ENCODE measurements at places on chromosomes 6 and 20.

DNA sequence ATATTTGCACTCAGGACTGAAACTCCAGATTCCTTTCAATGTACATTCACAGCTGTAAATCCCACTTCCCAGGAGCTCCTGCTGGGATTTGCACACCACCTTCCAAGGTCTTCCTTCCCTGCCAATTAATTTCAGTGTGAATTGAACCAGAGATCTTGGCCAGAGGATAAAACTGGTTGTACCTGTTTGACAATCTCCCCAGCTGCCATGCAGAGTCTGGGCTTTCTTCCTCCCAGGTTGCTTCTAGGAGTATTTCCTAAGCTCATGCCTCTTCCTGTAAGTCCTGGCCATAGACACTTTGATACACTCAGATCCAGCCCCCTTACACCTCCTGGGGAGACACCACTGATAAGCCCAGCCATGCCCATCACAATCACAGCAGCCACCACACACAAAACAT, 15.6 kb downstream of the MAFB start:
- DNase-seq = no peak

DNA sequence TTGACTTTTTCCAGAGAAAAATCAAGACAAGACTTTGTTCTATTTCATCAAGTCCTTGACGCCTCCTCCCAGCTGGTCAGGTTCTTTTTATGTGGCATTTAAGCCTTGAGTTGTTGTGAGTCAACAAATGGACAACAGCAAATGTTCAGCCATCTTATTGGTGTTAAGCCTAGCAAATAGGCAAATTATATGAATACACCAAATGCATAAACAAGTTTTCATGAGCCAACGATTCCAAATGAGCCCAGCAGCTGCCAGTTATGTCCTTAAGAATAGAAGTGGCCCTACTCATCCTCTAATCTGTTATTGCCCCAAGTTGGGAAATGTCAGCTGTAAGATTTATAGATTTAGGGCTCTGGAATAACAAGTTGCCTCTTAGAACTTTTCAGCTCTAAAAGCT, 312.0 kb downstream of the SOX4 start:
- no peak for DNase-seq

DNA sequence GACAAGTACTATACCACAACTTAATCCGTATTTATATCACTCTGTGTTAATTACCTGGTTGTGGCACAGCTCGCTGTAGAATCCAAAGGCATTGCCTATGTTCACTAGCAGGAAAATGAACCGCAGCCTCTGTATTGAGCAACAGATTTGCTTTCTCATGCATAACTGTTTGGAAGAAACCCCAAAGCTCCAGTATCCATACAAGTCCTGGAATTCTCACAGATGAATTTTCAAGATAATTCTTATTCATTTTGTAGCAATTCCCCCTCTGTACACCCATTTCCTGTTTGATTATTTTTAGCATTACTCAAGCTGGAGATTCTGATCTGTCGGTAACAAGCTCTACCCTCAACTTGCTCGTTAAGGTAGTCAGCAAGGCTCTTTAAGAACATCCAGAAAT, 63.5 kb downstream of the STMND1 start:
- DNase-seq = no peak

- DNase-seq = peak; percentile 48
Observed at GRCh38 chr20:23362392-23363256, 642 bp downstream of the GZF1 start.

DNA sequence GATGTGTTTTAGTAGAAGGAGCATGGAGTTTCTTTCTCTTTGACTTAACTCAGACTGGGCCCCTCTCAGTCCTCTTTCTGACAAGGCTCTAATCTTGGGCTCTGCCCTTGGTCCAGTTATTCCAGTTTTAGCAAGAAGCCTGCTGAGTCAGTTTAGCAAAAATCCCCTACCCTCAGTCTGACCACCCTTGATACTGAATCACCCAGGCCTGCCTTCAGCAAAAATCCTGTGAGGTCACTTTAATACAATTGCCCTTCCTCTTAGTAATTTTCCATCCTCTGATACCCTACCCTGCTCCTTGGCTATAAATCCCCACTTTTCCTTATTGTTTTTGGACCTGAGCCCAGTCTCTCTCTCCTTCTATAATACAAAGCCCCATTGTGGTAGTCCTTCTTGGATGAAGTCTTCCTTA, 326.7 kb upstream of the NOX3 start:
- DNase-seq = no peak

DNA sequence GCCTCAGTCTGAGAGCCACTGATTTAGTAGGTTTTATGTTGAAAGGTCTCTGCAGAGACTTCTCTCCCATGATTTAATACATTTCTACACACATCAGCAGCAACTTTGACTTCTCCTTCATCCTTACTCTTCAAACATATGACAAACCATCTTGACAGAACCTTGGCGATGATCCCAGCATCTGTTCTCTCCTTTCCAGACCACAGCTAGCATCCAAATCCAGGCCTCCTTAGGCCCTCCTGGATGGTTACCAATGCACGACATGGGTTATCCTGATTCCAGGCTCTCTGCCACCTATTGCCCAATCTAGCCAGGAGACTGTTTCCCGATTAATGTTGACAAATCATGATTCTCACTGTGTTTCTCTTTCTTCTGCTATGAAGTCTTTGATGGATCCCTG, 16.8 kb downstream of the LAMA4 start:
- DNase-seq = no peak

DNA sequence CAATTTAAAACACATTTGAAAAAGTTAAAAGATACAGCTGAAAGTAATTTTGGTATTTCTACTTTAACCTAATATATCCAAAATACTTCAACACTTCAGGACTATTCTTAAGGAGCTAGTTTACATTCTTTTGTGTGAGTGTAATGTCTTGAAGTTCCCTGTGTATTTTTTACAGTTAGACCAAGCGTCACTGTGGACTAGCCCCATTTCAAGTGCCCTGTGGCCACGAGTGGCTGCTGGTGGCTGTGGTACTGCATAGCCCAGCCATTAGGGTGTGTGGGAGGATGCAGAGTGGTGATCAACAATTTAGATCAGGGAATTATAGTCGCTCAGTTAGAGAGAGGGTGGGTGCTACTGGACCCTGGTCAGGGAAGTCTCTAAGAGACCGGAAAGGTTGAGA, 869 bp upstream of the CST5 start:
- no peak for DNase-seq

- peak; percentile 53 for DNase-seq
Observed at GRCh38 chr20:35225319-35226125, 968 bp upstream of the MMP24 start.

DNA sequence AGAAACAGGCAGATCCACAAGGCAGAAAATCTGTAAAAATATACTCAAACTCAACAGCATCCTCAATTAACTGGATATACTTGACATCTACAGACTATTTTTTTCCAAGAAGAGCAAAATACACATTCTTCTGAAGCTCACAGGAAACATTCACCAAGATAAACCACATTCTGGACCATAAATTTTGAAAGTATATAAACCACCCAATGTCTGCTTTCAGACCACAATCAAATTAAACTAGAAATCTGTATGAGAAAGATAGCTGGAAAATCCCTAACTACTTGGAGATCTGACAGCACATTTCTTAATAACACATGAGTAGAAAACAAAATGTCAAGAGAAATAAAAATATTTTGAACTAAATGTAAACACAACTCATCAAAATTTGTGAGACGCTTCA, 195.5 kb downstream of the ERMARD start:
- no peak for DNase-seq

GRCh38 chr6:31114541-31114878, at the start of gene PSORS1C1:
TSS of gene PSORS1C1 (plus strand) at chr6:31114800. CDS start at chr6:31129633, 14,833 bp downstream.
- no peak for DNase-seq

DNA sequence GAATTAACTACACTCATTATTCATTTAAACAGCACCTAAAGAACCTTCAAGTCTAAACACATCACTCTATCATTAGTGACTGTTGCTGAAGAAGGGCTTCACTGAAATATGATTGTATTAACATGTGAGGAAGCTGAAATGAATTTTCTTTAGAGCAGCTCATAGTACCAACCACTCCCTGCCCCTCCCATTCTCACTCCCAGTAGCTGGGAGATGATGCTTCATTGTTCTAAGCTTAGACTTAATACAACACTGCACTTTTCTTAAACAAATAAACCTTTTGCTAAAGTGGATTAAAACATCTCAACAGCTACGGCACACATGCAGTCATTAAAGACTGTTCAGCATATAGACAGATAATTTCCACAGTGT, 63.1 kb downstream of the ATXN1 start:
- DNase-seq = no peak

DNA sequence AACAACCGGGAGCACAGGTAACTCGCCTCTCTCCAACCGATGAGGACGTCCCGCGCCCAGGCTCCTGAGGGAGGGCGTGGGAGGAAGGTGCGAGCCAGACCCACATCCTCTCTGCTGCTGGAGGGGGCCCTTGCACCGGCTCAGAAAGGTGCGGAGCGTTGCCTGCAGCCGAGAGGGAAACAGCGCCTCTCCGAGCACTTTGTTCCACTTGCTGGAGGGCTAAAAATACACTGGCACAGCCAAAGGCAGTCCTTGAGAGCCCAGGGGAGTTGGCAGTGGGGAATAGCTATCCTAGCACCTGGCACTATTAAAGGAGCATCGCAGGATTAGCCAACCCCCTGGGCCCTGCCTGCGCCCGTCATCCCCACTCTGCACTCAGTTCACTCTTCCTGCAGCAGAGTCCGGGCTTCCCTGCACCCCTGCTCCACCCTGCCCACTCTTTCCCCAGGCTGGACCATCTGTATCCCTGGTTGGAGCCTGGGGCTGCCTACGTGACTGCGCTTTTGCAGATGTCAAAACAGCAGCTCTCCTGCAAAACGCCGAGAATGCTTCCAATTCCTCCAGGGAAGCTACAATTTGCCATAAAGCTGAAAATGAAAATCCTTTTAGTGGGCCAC, 108.9 kb downstream of the SNX5 start:
- DNase-seq = no peak

GRCh38 chr20:45450097-45450818, 19.3 kb upstream of the WFDC2 start:
- peak; percentile 21 for DNase-seq

- no peak for DNase-seq
Observed at GRCh38 chr6:170043150-170043819, 247.6 kb downstream of the DLL1 start.

DNA sequence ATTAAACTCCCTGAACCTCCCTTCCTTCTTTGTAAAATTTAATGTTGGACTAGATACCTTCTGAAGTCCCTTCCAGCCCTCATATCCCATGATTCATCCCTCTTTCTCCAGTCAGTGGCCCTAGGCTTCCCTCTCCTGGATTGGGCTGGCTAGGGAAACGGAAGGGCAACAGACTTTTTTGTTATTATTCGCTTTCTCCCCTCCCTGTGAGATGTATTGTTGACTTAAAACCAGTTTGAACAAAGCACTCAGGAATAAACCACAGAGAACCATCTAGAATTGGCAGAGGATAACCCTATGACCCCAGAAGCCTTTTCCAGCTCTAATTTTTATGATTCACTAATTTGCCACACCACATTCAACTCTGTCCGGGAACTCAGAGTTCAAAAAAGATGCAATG, 239.7 kb upstream of the SUPT3H start:
- DNase-seq = no peak

- DNase-seq = no peak
Observed at GRCh38 chr6:113813142-113813541, 44.0 kb upstream of the MARCKS start.

DNA sequence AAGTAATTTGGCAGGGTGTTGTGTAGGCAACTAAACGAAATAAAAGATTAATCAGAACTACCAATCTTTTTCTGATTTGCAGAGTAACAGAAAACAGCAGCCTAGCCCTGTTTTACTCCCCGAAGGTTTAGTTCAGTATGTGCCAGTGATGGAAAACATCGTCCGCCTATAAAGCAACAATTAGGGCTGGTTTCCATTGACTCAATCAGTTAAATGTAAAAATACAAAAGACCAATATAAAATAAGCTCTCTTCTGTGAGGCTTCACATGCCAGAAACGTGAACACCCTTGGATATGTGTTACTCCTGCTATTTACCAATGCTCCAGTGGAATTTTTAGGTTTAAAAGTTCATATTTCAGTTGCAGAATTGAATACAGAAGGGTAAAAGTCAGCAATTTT, 210.5 kb upstream of the RSPO3 start:
- no peak for DNase-seq

GRCh38 chr6:159979136-159979874, 10.4 kb downstream of the IGF2R start:
- no peak for DNase-seq

DNA sequence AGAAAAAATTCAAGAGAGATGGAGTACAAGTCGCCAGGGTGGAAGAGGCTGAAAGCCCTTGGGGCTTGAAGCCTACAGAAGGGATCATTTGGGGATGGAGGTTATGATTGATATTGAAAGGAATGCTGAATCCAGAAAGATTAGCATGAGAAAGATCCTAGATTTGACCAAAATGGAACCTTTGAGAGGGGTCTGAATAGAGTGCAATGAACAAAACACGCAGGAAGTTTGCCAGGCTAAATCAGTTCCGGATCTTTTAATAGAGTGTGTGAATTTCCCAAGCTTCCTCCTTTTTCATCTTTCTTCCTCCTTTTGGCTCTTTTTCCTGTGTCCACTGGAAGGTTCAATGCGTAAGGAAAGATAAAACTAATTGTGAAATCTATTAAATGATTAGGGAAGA, 15.3 kb downstream of the IPCEF1 start:
- no peak for DNase-seq

DNA sequence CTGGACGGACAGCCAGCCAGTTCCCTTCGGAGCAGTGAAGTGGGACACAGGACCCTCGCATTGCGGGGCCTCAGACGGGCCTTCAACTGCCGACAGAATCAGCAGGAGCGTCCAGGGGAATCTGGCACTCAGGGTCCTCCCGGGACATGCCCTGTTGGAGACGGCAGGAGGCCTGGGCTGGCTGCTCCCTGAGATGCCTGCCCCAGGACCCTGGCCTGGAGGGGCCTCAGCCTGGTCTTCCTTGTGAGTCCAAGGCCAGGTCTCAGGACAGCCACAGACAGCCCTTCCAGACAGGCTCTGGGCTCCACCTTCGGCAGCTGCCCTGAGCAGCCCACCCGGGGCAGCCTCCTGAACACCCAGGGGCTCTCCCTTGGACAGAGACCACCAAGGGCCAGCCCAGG, 14.6 kb upstream of the HELZ2 start:
- no peak for DNase-seq

- DNase-seq = no peak
Observed at GRCh38 chr20:56730996-56731395, 101.9 kb downstream of the TFAP2C start.

DNA sequence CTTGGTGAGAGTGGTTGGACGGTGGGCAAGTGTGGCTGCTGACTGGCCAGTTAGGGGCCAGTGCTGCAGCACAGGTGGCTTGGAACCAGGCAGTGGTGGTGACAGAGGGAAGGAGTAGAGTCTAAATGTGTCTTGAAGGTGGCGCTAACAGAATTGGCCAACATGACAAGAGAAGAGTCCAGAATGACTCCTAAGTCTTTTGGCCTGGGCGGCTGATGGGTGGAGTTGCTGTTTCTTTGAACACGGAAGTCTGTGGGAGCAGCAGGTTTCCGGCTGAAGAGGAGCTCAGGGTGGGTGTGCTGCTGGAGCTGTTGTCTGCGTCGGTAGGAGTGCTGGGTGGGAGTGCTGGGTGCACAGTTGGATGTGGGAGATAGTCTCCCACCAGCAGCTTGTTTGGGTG, 10.1 kb downstream of the LSM14B start:
- no peak for DNase-seq
